Chondrocyte (in vitro differentiated cells): ENCODE measurements at places on chromosomes 5 and 9.

DNA sequence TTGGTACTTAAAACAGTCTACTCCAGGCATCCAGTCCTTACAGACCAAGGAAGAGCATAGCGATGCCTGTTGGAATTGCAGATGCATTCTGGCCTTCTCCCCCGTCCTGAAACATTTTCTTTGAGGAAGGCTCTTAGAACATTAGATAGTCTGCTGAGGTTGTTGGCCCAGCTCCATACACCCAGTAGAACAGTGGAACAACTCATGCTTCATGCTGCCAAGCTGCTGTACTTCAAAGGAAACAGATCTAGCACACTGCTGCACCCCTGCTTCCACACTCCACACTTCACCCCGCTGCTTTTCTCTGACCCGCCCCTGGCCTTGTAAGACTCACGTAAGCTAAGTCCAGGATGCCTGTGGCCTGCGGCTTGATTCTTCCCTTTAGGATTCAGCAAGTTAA, 33.4 kb upstream of the NCS1 start:
- DNase-seq, result no peak

GRCh38 chr5:30891660-30892059, 301.8 kb upstream of the CDH6 start:
- no peak for DNase-seq

- no peak for DNase-seq
These were observed 55.1 kb downstream of the RETREG1 start for GRCh38 chr5:16561660-16562059.

- DNase-seq, result no peak
These were observed 662.2 kb upstream of the ZNF608 start for GRCh38 chr5:125408448-125409233.
